Activated naive CD8-positive, alpha-beta T cell treated with anti-CD3 and anti-CD28 coated beads, Interleukin-2, amount 50 U/mL, for 16 hours (primary cell): ENCODE measurements at places on chromosomes 6 and 20.

GRCh38 chr6:35177596-35177995 is 36.2 kb upstream of the SCUBE3 start:
- DNase-seq = no peak

- no peak for DNase-seq
Measured at GRCh38 chr6:38261626-38262025, 378.1 kb downstream of the BTBD9 start.

DNA sequence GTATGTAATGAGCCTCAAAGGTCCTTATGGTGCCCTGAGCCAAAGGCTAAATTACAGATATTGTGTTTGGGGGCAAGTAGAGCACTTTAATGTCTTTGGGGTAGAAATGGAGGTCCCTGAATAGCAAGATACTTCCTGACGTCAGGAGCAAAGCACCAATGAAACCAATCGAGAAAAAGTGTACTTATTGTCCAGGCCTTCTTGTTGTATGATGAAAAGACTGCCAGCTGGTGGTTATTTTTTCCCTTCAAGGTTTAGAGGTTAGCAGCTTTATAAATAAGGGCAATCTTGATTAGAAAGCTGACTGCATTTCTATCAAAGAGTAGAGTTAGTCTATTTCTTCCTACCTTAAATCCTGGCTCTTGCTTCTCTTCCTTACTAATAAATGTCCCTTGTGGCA is 76.1 kb upstream of the HSF2 start:
- DNase-seq = no peak

DNA sequence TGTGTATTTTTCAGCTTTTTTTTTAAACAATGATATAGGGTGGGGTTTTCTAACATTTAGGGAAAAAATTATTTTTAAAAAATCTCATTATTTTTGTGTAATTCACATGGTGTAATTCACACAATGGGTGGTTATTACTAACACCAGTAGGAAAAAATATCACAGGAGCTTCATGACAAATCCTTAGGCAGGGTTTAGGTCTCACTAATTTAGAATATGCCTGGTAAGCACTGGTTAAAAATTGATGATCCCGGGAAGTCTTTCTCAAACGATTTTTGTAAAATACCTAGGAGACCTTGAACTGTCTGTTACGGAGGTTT is 29.5 kb upstream of the ZNF217 start:
- no peak for DNase-seq

- no peak for DNase-seq
Measured at GRCh38 chr20:50272030-50272723, 81.5 kb downstream of the CEBPB start.

GRCh38 chr6:7144872-7145584 is 37.3 kb downstream of the RREB1 start:
- DNase-seq = no peak

DNA sequence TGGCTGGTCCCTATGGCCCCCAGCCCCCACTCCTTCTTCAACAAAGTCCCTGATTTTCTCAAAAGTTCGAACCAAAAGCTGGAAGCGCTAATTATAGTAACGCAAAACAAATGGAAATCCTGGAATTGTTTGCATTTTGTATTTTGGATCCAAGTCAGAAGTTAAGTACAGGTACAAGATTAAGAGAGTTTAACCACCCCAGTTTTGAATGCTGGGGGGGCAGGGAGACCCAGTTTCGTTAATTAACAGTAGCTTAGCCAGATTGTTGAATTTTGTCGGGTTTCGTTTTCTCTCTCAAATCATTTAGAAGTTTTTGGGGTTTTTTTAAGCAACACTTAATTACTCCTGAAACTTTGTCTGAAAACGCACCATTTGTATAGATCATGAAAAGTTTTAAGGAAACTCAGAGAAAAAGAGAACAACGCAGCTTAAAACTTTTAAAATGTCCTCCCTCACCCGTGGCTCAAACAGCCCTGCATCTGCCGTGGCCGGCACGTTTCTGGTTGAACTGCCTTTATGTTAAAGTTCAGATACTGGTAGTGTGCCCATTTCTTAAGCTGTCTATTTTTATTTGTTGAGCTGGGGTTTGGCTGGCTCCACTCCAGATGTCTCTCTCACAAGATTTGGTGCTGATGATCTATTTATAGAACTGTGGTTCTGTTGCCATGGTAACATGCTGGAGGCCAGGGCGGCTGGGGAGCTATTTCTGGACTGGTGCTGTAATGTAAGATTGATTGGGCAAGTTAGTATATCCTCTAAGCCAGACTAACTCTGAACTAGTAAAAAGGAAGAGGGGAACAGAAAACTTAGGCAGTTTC is 55.0 kb downstream of the GNAS start:
- DNase-seq = no peak

GRCh38 chr6:119957195-119957594 is 607.6 kb upstream of the MAN1A1 start:
- DNase-seq = no peak

DNA sequence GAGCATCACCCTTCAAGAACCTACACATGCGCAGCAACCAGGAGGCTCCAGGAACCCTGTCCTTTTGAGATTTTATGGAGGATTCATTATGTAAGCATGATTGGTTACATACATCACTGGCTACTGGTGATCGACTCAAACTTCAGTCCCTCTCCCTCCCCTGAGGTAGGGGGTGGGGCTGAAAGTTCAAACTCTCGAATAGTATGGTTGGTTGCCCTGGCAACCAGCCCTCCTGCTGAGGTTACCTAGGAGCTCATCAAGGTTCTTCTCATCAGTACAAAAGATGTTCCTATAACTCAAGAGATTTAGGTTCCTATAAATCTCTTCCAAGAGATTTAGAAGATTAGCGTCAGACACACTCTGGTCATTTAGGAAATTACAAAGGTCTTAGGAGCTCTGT is 21.9 kb upstream of the ZSCAN9 start:
- no peak for DNase-seq

- DNase-seq = no peak
Measured at GRCh38 chr6:139702706-139703105, 328.3 kb upstream of the CITED2 start.

GRCh38 chr6:155412335-155412734 is 43.3 kb downstream of the NOX3 start:
- no peak for DNase-seq

DNA sequence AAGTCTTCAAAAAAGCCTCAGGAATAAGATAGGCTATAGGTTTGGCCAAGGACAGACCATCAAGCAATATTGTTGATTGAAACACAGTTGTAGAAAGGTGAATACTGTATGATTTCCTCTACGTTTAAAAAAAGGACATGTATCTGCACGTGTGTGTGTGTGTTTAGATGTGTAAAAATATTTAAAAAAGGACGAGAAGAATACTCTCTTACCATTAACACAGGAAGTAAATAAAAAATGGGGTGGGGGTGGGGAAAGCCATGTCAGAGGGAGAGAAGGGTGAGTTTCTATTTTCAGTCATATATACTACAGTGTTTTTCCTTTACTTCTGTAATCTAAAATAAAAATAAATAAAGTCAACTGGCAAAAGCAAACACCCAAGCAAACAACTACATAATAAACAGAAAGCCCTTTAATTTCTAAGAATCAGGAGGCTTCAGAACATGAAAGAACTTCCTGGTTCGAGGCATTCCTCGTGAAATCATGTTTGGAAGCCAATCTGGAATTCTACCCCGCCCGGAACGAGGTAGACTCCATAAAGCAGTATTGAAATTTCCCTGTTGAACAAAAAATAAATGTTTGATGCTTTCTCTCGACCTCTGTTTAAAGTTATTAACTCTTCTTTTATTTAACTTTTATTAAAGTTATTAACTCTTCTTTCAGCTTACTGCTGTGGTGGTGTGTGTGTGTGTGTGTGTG is 158.1 kb upstream of the ZNF217 start:
- no peak for DNase-seq

DNA sequence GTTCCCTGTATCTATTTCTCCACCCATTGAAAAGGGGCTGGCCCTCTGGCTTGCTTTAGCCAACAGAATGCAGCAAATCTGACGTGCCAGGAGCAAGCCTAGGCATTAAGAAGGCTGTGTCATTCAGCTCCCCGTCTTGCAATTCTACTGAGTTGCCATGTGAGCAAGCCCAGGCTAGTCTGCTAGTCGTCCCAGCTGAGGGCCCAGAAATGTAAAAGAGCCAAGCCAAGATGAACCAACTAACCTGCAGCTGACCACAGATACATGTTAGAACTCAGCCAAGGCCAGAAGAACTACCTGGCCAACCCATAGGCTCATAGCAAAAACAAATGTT is 30.1 kb downstream of the PREP start:
- DNase-seq = no peak

DNA sequence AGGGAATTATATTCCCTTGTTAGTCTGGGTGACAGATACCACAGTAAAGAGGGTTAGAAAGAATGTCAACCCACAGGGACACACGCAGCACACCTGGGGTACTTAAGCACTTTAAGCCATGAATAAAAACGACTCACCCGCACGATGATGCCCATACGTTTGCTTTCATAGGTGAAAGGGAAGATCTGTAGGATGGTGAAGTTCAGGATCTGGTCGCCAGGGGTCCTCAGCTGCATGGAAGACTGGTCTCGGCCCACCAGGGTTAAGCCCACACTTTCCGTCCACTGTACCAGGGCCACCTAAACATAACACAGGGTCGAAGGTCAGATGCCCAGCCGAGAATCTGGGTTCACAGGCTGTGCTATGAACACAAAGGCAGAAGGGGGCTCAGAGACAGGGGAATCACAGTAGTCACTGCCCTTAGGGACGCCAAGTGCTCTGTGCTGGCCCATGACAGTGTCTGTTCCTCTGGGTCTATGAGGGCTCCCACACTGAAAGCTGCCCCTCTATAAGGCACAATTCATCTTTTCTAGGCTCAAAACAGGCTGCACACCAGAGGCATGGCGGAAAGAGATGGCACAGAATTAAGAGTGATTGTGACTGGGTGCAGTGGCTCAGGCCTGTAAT is 96.8 kb upstream of the NFATC2 start:
- peak; percentile 17 for DNase-seq

GRCh38 chr6:26651133-26651781 is 8.3 kb downstream of the ZNF322 start:
- no peak for DNase-seq

DNA sequence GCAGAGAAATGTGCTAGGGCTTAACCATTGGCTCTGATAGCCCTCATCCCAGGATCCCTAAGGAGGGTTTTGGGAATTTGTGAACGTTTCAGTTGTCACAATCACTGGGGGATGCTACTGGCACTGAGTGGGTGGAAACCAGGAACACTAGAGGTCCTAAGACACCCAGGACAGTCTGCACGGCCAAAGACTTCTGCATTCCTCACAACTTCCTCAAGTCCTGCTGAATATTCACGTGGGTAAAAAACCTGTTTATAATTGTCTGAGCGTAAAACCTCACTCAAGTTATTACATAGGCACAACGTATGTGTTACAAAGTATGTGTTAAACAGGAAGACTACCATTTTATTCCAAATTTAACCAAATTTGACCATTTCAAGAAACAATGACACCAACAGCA is 52.4 kb downstream of the GMDS start:
- no peak for DNase-seq

DNA sequence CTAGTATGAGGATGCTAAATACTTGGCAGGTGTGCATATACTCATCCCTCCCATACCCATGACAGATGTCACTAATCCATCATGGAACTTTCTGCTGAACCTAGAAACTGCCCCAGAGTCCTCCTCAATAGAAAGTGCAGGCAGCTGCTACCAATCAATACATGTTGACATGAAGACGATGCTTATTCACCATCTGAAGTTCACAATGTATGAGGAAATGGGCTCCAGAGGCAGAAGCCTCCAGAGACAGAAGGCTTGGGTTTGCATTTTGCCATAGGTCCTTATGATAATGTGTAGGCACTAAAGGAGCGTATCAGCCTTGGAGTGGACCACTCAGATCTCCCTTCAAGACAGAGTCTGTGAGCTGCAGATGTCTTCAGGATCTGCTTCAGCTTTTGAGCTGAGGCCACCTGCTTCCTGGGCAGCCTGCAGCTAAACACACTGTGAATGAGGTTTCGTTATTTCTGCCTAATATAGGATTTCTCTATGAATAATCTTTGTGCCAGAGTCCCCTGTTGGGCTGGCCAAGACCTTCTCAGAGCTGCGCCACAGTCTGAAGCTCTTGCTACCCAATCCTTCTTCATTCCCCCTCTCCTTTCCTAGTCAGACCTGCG is 7.5 kb upstream of the KIAA1755 start:
- no peak for DNase-seq

DNA sequence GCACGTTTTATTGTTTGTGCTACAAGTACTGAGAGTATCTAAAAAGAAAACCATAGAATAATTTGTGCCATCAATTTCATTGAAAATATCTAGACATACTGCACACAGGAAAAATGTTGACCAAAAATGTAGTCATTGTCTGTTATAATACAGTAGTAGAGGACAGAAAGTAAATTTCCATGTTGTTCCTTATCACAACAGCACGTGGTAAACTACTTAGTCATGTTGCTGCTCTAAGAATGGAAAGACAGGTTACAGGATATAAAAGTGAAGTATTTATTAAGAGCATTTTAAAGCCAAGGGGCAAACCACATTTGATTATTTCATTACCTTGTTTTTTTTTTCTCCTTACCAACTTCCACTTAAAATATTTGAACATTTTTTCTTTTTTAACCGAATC is 89.0 kb upstream of the CEP85L start:
- DNase-seq = no peak

DNA sequence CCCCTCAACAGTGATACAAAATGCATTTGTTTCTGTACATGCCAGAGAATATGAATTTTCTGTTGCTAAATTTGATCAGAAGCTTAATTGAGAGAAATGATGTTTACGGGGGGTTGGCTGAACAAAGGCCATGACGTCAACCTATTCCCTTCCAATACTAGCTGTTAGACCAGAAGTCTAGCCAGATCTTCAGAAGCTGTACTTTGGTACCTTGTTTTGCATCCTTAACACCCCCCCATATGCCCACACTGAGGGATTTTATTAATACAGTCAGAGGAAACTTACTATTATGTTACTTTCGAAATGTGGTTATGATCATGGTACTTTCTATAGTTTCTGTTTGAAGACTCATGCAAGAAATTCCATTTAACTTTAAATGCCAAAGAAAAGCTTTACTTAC is 3.1 kb downstream of the NCOA7 start:
- no peak for DNase-seq

DNA sequence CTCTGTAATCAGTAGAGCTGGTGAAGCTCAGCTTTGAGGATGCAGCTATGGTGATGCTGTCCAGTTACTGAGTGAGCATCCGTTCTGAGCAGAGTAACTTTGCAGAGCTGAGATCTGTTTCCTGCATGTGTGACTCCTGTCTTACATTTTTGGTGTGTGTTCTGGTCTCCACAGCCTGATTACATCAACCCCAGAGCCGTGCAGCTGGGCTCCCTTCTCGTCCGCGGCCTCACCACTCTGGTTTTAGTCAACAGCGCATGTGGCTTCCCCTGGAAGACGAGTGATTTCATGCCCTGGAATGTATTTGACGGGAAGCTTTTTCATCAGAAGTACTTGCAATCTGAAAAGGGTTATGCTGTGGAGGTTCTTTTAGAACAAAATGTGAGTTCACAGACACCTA is 81.6 kb downstream of the FAM120B start:
- DNase-seq = no peak
